ENCODE measurements at places on chromosomes 2 and 18.

GRCh38 chr2:158021226-158021625, 80.5 kb upstream of the UPP2 start:
- DNase-seq = no peak

- DNase-seq = no peak
Observed at GRCh38 chr2:22904126-22904684, 480.8 kb upstream of the KLHL29 start.

DNA sequence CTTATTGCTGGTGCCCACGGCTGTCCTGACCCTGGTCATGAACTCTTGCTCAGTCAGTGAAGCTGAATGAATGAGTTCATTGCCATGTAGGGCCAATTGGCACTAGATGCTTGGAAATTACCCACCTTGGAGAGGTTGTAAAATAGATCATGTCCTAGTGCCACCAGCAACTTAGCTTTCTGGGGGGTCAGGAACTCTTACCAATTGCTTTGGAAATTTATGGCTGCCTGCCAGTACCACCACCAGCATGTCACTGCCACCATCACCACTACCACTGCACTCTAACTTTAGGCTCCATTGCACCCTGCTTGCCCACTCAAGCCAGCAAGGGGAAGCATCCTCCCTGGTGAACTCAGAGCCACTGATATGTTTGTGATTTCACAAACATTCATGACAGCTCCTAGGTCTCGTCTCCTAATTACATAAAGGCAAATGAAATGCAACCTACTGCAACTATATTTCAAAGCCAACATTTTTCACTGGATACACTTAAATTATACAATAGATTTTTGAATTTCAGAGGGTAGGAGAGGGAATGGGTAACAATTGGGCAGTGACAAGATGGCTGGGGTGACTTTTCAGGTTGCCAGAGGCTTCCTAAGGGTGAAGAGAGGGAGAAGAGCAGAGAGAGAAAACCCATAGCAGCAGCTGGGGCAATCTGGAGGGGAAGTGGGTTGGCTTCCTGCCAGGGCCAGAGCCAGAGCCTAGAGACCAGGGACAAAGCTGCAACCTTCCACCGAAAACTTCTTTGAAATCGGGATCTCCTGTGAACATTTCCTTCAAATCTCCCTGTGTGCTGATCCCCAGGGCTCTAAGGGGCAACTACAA, 3.5 kb upstream of the EMILIN1 start:
- peak; percentile 10 for DNase-seq

- no peak for DNase-seq
Observed at GRCh38 chr2:174997110-174997509, 8.1 kb downstream of the CHN1 start.

DNA sequence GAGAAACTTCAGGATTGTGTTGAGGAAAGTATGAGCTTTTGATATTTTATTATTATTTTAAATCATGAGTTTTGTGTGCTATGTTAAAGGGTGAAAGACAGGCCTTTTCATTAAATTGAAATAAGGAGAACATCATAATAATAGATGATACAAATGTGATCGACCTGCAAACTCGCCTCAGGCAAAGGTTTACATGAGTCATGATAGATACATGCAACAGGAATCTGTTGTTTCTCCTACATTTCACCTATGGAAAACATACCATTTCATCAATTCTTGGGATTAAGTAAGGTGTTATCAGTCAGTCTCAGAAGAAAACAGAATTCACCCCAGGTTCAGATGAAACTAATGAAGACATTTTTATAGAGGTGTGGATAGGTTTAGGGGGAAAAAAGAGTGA, 1992.5 kb upstream of the PIK3C3 start:
- no peak for DNase-seq
